ENCODE measurements at places on chromosomes 6 and 20.
A peak's percentile ranks its signal among the peaks of the same experiment; 100 is the strongest.

DNA sequence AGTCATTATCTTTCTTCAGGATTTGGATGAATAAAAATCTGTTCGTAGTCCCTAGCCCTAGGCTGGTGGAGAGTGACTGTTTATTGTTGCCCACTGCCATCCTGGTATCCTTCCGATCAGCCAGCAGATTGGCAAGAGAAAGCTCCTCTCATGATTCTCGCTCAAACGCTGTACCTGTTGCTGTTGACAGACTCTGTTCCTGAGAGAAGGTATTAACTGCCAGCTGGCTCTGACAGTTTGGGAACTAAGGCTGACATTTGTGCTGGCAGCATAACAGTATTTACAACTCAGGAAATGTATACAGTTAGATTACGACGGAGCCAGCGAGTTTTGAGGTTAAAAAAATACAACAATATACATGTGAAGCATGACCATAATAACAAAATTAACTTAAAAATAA is 674.5 kb downstream of the PRKN start:
- DNase-seq = no peak

GRCh38 chr20:3611901-3612300 is 51.3 kb downstream of the GFRA4 start:
- DNase-seq = no peak

DNA sequence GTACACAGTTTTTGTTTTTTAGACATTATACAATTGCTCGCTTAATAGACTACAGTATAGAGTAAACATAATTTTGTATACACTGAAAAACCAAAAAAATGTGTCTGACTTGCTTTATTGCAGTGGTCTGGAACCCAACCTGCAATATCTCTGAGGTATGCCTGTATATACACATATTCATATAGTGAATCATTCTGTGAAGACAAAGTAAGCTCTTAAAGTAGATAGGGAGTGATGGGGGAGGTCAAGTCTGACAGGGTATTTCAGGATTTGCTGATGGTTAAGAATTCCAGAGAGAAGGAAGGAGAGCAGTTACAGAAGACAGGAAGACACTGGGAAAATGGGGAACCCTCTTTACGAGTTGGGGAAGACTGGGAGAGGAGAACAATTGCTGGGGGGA is 417.9 kb downstream of the CD109 start:
- no peak for DNase-seq

DNA sequence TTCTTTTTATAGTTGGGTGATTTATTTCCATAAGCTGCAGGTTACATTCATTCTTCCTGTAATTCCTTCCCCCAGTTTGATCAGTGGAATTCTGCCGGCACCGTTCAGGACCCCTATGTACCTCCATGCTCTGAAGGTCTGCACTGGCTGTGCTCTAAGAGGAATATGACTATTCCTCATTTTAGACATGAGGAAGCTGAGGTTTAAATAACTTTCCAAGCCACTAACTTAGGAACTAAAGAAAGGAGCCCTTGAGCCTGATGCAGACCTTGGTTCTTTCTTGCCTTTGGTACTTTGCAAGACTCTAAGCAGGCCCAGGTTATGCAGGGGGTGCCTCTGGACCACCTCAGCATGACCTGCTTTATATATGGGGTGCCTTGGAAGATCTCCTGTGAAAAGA is 318.5 kb downstream of the QKI start:
- DNase-seq = no peak

DNA sequence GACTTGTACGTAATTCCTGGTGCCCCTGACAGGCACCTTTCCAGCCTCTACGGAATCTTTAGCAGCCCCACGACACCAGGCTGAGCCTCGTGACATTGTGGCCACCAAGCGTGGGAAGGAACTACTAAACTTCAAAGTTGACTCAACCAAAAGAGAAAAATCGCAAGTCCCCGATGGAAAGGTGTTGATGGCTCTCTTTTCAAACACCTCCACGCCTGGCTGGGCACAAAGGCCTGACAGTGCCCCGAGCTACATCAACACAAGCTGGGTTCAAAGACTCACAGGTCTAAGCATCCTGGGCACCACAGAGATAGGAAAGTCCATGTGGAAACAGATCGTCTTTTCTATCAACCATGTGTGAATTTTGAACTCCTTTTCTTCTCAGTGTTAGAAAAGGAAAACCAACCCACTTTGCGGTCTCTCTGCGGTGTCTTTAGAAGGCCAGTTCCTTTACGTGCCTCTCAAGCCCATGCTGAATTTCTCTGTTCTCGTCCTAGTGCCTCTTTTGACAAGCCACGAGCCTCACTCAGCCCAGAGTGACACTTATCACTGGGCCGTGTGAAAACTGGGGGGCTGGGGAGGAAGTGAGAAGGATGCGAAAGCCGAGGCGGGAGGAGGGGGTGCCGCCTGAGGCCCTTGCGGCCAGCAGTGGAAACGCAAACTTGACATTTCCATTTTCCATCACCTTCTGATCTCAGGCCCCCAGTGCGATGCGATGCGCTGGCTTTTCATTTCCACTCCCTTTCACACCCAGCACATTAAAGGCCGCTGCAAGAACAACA is 59.4 kb downstream of the GFOD1 start:
- peak; percentile 79 for DNase-seq

- no peak for DNase-seq
Measured at GRCh38 chr6:168093071-168093505, 14.1 kb upstream of the FRMD1 start.

DNA sequence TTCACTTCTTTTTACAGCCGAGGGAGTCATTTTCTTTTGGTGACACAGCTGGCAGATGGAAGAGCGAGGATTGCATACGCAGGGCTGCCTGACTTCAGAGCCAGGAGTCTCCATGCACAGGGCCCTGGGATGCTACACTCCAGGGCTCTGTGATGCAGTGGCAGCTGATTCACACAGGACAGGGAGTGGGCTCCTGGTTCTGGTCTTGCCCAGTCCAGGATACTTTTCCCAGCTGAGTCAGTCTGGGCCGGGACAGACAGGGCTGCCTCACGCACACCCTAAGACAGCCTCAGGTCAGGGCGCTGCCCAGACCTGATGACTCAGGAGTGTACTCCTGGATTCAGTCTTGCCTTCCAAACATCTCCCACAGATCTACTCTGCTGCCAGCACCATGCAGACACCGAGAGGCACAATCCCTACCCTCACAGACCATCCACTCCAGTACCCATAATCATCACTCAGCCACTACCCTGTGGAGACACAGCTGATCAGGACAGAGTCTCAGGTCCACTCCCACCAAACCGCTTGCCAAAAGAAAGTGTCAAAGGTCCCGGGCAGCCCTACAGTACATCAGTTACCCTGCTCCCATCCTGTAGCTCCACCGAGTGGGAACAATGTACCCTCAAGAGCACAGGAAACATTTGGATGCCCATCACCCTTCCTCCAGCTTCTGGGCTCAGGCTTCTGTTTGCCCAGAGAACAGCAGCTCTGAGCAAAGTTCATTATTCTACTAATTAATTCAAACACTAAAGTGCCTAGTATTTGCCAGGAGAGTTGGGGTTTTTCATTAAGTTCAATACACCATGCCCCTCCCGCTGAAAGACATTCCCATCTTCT is 11.5 kb downstream of the SDC4 start:
- no peak for DNase-seq

- DNase-seq = no peak
Measured at GRCh38 chr20:6495907-6496306, 271.6 kb upstream of the BMP2 start.

DNA sequence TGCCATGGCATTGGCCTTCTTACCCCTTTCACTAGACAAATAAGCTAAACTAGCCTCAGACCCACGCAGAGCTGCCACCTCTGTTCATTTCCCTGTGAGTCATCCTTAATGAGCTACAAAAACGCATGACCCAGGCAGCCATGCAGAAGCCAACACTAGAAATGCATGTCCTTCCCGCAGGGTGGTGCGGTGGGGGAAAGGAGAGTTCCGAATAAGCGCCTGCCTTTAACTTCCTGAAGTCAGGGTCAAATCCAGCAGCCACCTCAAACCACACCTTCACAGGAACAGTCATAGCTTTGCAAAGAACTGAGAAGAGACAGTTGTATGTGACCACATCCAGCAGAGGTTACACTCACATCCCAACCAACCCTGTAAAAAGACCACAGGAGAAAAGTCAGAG is 40.4 kb downstream of the IRF4 start:
- no peak for DNase-seq

DNA sequence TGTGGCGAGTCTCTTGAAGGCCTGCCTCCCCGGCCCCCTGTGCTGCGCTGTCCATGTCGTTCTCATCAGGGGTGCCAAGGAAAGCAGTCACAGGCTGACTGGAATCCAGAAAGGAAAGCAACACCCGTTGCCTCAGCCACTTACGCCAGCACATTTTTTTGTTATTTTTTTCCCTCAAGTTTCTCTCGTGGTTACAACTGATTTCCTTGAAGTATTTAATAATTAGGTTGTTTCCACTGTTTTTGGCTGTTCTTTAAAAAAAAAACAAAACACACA is 17.9 kb upstream of the SLC22A1 start:
- no peak for DNase-seq

- no peak for DNase-seq
Measured at GRCh38 chr20:38447251-38447661, 12.1 kb upstream of the SNHG17 start.

DNA sequence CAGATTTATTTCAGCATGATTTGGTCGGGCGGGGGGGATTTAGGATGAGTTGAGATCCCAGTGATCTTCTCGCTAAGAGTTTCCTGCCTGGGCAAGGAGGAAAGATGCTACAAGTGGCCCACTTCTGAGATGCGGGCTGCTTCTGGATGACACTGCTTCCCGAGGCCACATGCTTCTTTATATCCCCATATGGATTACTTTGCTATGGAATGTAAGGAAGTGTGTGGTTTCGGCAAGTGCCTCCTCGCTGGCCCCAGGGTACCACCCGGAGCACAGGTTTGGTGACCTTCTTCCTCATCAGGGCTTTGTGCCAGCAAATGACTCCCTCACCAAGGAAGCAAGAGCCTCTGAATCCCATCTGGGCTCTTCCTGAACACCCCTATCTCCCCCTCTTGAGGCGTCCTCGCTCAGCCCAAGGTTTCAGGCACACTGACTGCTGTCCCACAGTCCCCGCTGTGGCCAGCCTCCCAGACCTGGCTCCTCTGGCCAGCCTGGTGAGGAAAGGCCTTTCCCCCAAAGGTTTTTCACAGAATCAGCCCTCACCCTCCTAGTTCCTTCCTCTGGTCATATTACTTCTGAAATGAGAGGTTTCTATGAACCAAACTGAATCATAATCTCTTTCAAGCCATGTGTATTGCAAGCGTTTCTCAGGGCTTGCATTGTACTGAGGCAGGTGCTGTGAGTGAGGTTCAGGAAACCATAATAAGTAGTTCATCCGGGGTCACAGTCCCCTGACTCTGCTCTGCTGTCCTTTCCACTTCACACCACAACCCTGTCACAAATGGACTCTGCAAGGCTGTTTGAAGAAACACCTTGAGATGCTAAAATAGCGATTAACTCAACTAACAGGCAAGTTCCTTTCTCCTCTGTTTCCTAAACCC is 41.7 kb upstream of the IL17A start:
- no peak for DNase-seq

DNA sequence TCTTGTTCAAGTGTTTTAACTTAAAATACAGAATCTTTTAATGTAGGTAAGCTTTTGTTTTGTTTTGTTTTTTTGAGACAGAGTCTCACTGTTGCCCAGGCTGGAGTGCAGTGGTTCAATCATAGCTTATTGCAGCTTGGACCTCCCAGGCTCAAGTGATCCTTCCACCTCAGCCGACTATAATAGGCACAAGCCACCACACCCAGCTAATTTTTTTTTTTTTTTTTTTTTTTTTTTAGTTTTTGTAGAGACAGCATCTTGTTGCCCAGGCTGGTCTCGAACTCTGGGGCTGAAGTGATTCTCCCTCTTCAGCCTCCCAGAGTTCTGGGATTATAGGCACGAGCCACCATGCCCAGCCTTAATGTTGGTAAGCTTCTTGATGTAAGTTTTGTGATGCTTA is 3.3 kb downstream of the EFHC1 start:
- no peak for DNase-seq

GRCh38 chr6:113208726-113209125 is 648.4 kb upstream of the MARCKS start:
- DNase-seq = no peak

- peak; percentile 78 for DNase-seq
Measured at GRCh38 chr6:24494821-24495795, at the start of gene ALDH5A1. Gene ALDH5A1 (plus strand): TSS chr6:24494969. CDS start chr6:24494997, 28 bp downstream.

GRCh38 chr6:30836957-30837356 is 47.4 kb upstream of the DDR1 start:
- DNase-seq = no peak

DNA sequence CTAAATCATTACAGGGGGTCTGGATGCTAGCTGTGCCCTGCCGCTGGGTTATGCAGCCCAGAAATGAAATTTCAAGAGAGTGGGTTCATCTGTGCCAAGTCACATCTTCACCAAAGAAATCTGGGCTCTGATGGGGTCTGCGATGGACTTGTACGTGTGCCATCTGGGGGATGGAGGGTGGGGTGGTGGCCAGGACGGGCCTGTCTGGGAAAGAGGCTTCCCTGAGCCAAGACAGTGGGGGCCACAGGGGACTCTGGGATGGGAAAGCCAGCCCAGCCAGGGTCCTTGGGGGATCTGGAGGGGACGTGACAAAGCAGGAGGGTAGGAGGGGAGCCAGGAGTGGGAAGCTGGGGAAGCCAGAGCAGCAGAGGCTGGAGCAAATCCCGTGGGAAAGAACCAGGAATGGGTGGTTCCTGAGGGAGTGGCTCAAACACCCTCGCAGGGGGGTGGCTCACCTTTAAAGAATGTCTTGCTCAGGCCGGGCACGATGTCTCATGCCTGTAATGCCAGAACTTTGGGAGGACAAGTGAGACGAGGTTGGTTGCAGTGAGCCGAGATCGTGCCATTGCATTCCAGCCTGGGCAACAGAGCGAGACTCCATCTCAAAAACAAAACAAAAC is 36.3 kb upstream of the SULF2 start:
- no peak for DNase-seq

- DNase-seq = no peak
Measured at GRCh38 chr20:62768551-62769287, 27.6 kb upstream of the MRGBP start.

- DNase-seq = peak; percentile 70
Measured at GRCh38 chr6:63690221-63690620, 54.6 kb downstream of the PHF3 start.

- DNase-seq = no peak
Measured at GRCh38 chr6:106746652-106747051, 117.3 kb downstream of the QRSL1 start.

GRCh38 chr6:162485464-162485863 is 242.1 kb downstream of the PRKN start:
- DNase-seq = no peak

DNA sequence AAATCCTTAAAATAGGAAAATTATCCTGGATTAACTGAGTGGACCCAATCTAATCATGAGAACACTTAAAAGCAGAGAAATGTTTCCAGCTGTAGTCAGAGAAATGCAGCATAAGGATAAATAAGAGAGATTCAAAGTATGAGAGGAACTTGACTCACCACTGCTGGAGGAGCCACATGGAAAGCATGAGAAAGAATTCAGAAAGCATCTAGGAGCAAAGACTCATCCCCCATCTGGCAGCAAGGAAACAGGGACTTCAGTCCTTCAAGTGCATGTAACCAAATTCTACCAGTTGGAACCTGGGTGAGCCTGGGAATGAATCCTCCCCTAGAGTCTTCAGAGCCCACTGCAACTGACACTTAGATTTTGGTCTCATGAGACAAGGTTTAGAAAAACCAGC is 33.7 kb downstream of the RNF146 start:
- no peak for DNase-seq
